ENCODE measurements at places on chromosomes 6 and 20. TPM values are rescaled to one million over a fixed set of nuclear protein-coding genes. Genes with fewer than 3 reads are reported as not detected.

The ANKRD66 gene
- not detected for total RNA-seq

The TAP1 gene
- 106 TPM for total RNA-seq

The SOX18 gene
- total RNA-seq = 102 TPM

The CENPB gene
- total RNA-seq = 63.2 TPM

The SLA2 gene
- total RNA-seq = not detected

The IL17A gene
- not detected for total RNA-seq

The STX11 gene
- 16.0 TPM for total RNA-seq

The TRIM38 gene
- total RNA-seq = 12.3 TPM

The TBC1D32 gene
- 1.7 TPM for total RNA-seq

The OR12D3 gene
- total RNA-seq = not detected

The PRL gene
- not detected for total RNA-seq

The CCM2L gene
- 12.3 TPM for total RNA-seq

The PTCHD4 gene
- total RNA-seq = 8.0 TPM

The ANKRD6 gene
- 14.0 TPM for total RNA-seq

The FRK gene
- total RNA-seq = 0.06 TPM

The SRC gene
- 20.6 TPM for total RNA-seq

The SMPDL3A gene
- total RNA-seq = 7.5 TPM

The CDSN gene
- total RNA-seq = not detected

The SFTA2 gene
- not detected for total RNA-seq

The ERVFRD-1 gene
- total RNA-seq = 2.5 TPM

The PLA2G7 gene
- total RNA-seq = 0.10 TPM

The FAM162B gene
- 1.5 TPM for total RNA-seq

The AHI1 gene
- total RNA-seq = 9.5 TPM

The BPI gene
- total RNA-seq = not detected

The GPX6 gene
- total RNA-seq = not detected

The TNNC2 gene
- total RNA-seq = not detected

The RNF39 gene
- not detected for total RNA-seq

The MYL9 gene
- total RNA-seq = 91.8 TPM

The HLA-DRA gene
- 0.41 TPM for total RNA-seq

The KCNK5 gene
- total RNA-seq = not detected

Measured in glomerular endothelial cell (primary cell).